Spinal cord (tissue), 10 donors: ENCODE measurements at places on chromosomes 4 and X. TPM values are rescaled to one million over a fixed set of nuclear protein-coding genes. Genes with fewer than 3 reads are reported as not detected.

The MXRA5 gene
- 10.4 TPM for polyA plus RNA-seq

The FAM149A gene
- 37.8 TPM for polyA plus RNA-seq

The TIMP1 gene
- 59.4 TPM for polyA plus RNA-seq

The ZNF185 gene
- 8.5 TPM for polyA plus RNA-seq

The COX18 gene
- polyA plus RNA-seq, result 22.4 TPM

The TLR10 gene
- polyA plus RNA-seq, result 2.7 TPM

The NOP14 gene
- polyA plus RNA-seq, result 16.9 TPM

The SGMS2 gene
- polyA plus RNA-seq, result 3.1 TPM

The ADAM29 gene
- 4.6 TPM for polyA plus RNA-seq

The RHOXF1 gene
- polyA plus RNA-seq, result 3.3 TPM

The TRPC5OS gene
- polyA plus RNA-seq, result 0.17 TPM

The IL2 gene
- not detected for polyA plus RNA-seq

- no peaks in the 10 kb centered on the region for H3K27me3 ChIP-seq
- no peak overlapping the region for H3K4me3 ChIP-seq
- no peaks in the 10 kb centered on the region for H3K4me1 ChIP-seq
- H3K27ac ChIP-seq, result no peak overlapping the region
Observed at GRCh38 chr4:167290678-167291077, 56.4 kb upstream of the SPOCK3 start.

- H3K4me1 ChIP-seq, result no peaks in the 10 kb centered on the region
- H3K4me3 ChIP-seq, result no peak overlapping the region
- H3K27me3 ChIP-seq, result no peaks in the 10 kb centered on the region
- no peaks in the 10 kb centered on the region for H3K36me3 ChIP-seq
- H3K27ac ChIP-seq, result no peak overlapping the region
- no peak for DNase-seq
Observed at GRCh38 chr4:39682138-39682537, 15.8 kb upstream of the UBE2K start.

DNA sequence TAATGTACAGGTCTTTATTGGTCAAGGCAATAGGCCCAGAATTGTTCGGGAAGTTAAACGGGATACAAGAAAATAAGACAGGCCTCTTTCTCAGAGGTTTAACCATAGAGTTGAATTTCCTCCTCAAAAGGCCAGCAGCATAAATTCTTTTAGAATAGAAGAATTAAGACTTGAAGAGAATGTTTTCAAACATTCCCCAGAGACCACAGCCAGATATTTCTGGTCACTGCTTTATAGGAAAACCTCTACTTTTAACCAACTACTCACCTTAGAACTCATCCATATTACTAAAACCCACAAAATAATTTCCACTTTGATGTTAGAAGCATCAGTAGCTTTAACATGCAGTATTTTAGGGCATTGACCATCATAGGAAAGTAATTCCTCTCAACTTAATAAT is 317.9 kb downstream of the RAB28 start:
- H3K4me3 ChIP-seq, result no peak overlapping the region
- no peaks in the 10 kb centered on the region for H3K36me3 ChIP-seq
- no peak overlapping the region for H3K27ac ChIP-seq
- no peaks in the 10 kb centered on the region for H3K27me3 ChIP-seq
- DNase-seq, result no peak

- no peaks in the 10 kb centered on the region for H3K4me1 ChIP-seq
- H3K27ac ChIP-seq, result no peak overlapping the region
- no peaks in the 10 kb centered on the region for H3K36me3 ChIP-seq
- H3K4me3 ChIP-seq, result no peak overlapping the region
- DNase-seq, result no peak
- peaks cover 23% of the 10 kb centered on the region for H3K27me3 ChIP-seq
Observed at GRCh38 chrX:24990535-24990934, 25.2 kb downstream of the ARX start.

DNA sequence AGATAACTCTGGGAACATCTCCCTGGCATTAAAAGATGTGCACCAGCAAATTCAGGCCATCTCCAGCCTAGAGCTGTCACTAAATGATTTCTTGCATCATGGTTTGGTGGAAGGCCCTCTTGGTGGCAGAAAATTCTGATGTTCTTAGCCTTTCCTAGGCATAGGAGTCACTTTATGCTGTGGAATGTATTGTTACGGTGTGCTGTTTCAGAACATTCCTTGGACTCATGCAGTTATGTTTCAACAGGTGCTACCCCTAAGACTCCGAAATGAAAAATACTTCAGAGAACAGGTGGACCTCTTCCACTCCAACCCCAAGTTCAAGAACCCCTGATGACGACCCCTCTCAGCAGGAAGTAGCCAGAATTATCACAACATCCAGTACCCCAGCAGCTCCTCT is 20.3 kb upstream of the PAPSS1 start:
- H3K27me3 ChIP-seq, result no peaks in the 10 kb centered on the region
- H3K27ac ChIP-seq, result no peak overlapping the region
- H3K4me1 ChIP-seq, result no peaks in the 10 kb centered on the region
- H3K4me3 ChIP-seq, result no peak overlapping the region

DNA sequence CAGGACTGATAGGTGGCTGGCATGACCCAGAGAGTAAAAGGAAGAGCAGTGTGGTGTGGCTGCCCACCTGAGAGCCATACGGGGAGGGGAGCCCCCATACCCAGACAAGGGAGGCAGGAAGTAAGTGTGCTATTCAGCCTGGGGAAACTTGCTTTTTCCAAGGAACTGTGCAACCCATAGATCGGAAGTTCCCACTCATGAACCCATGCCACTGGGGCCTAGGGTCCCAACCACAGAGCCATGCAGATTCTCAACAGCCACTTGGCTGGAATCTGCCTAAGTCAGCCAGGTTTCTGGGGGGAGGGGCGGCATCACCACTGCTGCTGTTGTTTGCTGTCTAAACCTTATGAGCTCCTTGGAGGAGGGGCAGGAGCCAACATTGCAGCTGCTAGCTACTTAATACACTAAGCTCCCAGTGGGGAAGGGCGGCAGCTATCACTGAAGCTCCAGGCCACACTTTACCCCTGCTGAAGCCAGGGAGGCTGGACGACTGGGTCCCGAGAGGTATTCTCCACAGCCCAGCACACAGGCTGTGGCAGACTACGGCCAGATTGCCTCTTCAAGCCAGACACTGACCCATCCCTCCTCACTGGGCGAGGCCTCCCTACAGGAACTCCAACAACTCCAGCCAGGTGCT is 410.4 kb downstream of the INPP4B start:
- H3K36me3 ChIP-seq, result no peaks in the 10 kb centered on the region
- no peaks in the 10 kb centered on the region for H3K4me1 ChIP-seq
- H3K27me3 ChIP-seq, result no peaks in the 10 kb centered on the region

- DNase-seq, result no peak
- H3K4me1 ChIP-seq, result no peaks in the 10 kb centered on the region
- no peak overlapping the region for H3K27ac ChIP-seq
- no peaks in the 10 kb centered on the region for H3K36me3 ChIP-seq
Observed at GRCh38 chr4:130511776-130512175, 1415.8 kb downstream of the C4orf33 start.

DNA sequence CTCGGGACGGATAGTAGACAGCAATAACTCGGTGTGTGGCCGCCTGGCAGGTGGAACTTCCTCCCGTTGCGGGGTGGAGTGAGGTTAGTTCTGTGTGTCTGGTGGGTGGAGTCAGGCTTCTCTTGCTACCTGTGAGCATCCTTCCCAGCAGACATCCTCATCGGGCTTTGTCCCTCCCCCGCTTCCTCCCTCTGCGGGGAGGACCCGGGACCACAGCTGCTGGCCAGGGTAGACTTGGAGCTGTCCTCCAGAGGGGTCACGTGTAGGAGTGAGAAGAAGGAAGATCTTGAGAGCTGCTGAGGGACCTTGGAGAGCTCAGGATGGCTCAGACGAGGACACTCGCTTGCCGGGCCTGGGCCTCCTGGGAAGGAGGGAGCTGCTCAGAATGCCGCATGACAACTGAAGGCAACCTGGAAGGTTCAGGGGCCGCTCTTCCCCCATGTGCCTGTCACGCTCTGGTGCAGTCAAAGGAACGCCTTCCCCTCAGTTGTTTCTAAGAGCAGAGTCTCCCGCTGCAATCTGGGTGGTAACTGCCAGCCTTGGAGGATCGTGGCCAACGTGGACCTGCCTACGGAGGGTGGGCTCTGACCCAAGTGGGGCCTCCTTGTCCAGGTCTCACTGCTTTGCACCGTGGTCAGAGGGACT is 5.7 kb upstream of the MSANTD1 start:
- peaks cover 93% of the 10 kb centered on the region for H3K36me3 ChIP-seq

- no peaks in the 10 kb centered on the region for H3K27me3 ChIP-seq
- H3K27ac ChIP-seq, result no peak overlapping the region
- H3K4me1 ChIP-seq, result peaks cover 4% of the 10 kb centered on the region
- H3K4me3 ChIP-seq, result no peak overlapping the region
- DNase-seq, result no peak
- H3K36me3 ChIP-seq, result no peaks in the 10 kb centered on the region
Observed at GRCh38 chr4:5942947-5943346, 50.1 kb upstream of the CRMP1 start.

- H3K36me3 ChIP-seq, result no peaks in the 10 kb centered on the region
- peak overlapping the region; percentile 49 for H3K27ac ChIP-seq
- H3K4me1 ChIP-seq, result peaks cover 20% of the 10 kb centered on the region
- DNase-seq, result peak; percentile 82
- H3K4me3 ChIP-seq, result no peak overlapping the region
Observed at GRCh38 chrX:40471965-40472648, 108.7 kb upstream of the ATP6AP2 start.

DNA sequence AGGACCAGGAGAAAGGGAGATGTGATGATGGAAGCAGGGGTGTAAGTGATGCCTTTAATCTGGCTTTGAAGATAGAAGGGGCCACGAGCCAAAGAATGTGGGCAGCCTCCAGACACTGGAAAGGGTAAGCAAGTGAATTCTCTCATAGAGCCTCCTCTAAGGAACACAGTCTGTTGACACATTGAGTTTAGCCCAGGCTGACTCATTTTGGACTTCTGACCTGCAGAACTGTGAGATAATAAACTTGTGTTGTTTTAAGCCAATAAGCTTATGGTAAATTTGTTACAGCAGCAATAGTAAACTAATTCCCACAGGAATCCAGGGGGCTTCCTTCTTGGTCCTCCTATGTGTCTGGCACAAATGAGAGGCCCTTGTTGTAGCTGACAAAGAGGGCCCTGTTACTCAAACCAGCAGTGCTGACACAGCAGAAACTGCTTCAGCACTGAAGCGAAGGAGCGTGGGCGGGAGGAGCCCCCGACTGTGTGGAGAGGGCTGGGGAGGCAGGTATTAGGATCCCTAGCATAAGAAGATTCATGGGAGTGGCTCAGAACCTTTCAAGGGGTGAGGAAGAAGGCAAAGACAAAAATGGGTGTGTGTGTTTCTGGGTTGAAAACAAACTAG is 268.7 kb downstream of the NR3C2 start:
- no peaks in the 10 kb centered on the region for H3K4me1 ChIP-seq
- H3K27me3 ChIP-seq, result no peaks in the 10 kb centered on the region
- no peak overlapping the region for H3K4me3 ChIP-seq
- DNase-seq, result no peak
- no peak overlapping the region for H3K27ac ChIP-seq

DNA sequence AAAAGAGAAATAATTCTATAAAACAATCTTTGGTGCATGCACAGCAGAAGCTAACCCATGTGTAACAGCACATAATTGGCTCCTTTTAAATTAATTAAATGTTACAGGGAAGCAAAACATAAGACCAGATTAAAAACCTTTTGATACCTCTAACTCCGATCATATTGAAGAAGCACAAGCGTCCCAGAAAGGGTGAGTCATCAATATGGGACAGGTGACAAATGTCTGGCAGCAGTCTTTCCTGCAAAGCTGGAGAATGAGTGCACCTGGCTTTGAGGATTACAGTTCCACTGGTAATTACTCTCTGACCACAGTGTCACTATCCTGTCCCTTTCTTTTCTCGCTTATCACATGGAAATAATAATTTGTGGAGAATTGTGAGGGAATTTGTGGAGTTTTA is 94.6 kb downstream of the FAM9B start:
- no peaks in the 10 kb centered on the region for H3K4me1 ChIP-seq
- no peak overlapping the region for H3K27ac ChIP-seq

DNA sequence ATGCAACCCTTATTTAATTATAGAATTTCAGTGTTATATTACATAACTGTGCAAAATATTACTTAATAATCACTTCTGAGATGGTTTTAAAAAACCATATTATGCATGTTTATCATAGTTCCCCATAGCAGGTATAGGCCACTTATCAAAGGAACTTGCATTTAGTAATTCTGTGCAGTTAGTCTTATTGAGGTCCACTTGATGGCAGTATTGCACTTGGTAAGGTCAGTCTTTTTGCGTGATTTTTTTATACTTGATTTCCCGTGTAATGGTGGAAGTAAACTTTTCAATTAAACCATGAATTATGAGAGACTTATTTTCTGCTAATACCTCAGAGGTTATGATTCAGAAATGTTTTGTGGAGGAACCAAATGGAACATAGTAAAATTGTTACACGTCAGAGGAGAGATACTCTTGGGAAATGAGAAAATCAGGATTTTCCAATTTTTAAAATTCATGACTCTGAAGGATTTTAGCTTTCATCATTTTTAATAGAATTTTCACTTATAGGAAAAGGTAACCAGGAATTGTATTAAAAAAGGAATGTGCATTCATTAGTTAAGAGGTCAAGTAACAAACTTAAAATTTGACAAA is 230.0 kb downstream of the CCSER1 start:
- no peaks in the 10 kb centered on the region for H3K4me1 ChIP-seq
- H3K36me3 ChIP-seq, result no peaks in the 10 kb centered on the region
- H3K27ac ChIP-seq, result no peak overlapping the region
- no peaks in the 10 kb centered on the region for H3K27me3 ChIP-seq
- peak; percentile 24 for DNase-seq

DNA sequence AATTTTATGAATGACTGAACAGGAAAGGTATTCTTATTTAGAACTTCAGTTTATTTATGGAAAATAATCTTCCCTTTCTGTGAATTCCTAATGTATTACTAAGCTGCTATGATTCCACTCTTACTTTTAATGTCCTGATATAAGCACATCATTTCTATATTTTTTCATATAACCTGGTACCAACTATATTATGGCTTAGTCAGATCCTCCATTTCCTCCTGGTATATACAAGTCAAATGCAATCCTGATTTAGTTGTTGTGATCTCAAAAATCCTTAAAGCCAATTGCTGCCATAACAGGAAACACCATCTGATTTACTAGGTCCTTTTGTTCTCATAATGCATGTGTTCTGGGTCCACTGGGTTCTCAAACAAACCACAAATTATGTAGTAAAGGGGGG is 26.8 kb downstream of the TRMT2B start:
- no peak overlapping the region for H3K4me3 ChIP-seq
- H3K27me3 ChIP-seq, result peaks cover 2% of the 10 kb centered on the region
- H3K27ac ChIP-seq, result no peak overlapping the region
- DNase-seq, result no peak
